Renal cortex interstitium (tissue), 15 donors: ENCODE measurements at places on chromosomes 5 and 9.

DNA sequence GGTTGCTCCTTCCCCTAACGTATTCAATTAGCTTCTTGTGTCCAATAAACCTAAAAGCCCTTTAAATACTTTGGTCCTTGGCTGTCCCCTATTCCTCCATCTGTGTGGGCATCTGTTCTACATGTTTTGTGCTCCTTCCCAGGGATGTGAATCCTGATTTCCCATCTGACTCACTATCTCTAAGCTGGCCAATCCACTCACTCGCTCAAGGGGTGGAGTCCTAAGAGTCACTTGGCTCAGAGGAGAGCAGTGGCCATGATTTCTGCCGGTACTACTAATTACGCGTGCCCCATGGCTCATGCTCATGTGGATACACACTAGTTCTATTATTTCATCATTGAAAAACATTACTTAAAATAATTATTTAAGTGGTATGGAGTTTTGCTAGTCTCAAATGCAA is 89.6 kb downstream of the TAF11L14 start:
- DNase-seq: no peak

DNA sequence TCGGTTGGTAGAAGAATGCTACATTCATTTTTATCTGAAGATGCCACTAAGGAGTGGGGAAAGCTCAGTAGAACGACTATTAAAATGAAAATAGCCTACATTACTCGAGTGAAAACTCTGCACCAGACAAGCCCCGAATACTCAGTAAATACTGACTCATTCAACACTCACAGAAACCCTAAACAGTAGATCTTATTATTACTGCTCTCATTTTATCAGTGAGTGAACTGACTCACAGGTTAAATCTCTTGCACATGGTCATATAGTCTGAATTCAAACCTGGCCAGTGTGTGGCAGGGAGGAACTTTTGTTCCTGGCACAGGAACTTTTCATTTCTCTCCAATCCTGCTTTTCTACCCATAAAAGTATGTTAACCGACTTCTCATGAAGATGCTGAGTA is 9.6 kb upstream of the PAPPA start:
- DNase-seq: no peak

DNA sequence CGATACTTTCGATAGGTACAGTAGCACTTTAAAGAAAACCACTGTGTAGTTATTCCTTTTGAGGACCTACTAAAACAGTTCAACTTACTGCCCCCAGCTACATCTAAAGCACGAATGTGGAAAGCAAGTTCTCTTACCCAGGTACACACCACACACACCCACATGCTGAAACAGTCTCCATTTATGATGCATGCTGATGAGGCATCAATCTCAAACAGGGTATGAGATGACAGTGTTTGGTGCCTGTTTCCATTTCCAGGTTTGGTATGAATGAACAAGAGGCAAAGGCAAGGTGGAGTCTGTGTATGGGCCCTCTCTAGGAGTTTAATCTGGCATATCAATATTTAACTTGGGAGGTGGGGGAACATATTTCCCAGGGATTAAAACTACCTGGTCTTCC is 13.9 kb downstream of the HMGXB3 start:
- no peak for DNase-seq

GRCh38 chr5:92401492-92401891 is 1018.4 kb upstream of the ARRDC3 start:
- DNase-seq: no peak

DNA sequence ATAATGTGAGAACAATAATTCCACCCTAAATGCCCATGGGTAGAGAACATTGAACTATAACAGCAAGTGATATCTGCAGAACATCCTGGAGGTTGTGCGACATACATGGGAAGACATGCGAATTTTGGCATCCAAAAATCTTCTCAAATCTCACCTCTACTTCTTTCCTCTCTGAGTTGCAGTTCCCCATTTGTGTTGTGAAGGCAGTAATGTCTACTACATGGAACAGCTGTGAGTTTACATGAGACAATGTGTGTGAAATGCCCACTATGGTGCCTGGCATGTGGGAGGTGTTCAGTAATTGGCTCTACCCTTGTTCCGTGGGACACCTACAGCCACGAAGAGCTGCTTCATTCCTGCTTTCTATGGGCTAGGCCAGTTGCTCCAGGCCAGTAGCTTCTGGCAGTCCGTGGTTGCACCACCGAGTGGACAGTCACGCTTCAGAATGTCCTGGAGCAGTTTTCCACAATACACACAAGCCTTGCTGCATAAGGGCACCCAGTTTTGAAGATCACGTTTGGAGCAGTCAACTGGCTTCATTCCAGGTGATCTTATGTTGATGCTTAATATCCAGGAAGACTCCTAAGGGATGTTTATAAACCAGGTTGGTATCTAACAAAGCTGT is 297.7 kb downstream of the DEPDC1B start:
- DNase-seq: no peak

GRCh38 chr5:96973532-96974401 is 37.9 kb downstream of the LNPEP start:
- DNase-seq: no peak

- DNase-seq: no peak
Measured at GRCh38 chr9:22990349-22990748, 543.7 kb downstream of the DMRTA1 start.

GRCh38 chr5:111752426-111752965 is 4.5 kb downstream of the NREP start:
- no peak for DNase-seq

GRCh38 chr5:105503950-105504349 is 1941.4 kb upstream of the NUDT12 start:
- DNase-seq: no peak

GRCh38 chr5:119478781-119479180 is 26.5 kb downstream of the HSD17B4 start:
- no peak for DNase-seq

DNA sequence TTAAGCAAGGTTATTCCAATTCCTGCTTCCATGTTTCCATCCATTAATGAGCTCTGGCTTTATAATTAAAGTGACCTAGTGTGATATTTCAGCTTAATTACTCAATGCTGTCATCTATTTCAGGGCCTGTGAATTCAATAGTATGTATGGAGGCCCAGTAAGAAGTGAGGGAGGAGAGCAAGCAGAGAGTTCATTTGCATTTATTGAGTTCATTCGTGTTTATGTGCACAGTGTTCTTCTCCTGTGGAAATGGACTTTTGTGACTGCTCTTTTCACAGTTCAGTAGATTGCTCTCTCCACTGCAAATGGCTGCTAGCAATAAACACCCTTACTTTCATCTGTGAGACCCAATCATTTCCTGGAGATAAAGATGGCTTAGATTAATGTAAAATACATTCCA is 130.9 kb downstream of the CEMIP2 start:
- DNase-seq: no peak

- no peak for DNase-seq
Measured at GRCh38 chr5:179860301-179860700, 1.7 kb upstream of the MRNIP start.

- DNase-seq: no peak
Measured at GRCh38 chr9:29555502-29555901, 1982.2 kb upstream of the C9orf72 start.

DNA sequence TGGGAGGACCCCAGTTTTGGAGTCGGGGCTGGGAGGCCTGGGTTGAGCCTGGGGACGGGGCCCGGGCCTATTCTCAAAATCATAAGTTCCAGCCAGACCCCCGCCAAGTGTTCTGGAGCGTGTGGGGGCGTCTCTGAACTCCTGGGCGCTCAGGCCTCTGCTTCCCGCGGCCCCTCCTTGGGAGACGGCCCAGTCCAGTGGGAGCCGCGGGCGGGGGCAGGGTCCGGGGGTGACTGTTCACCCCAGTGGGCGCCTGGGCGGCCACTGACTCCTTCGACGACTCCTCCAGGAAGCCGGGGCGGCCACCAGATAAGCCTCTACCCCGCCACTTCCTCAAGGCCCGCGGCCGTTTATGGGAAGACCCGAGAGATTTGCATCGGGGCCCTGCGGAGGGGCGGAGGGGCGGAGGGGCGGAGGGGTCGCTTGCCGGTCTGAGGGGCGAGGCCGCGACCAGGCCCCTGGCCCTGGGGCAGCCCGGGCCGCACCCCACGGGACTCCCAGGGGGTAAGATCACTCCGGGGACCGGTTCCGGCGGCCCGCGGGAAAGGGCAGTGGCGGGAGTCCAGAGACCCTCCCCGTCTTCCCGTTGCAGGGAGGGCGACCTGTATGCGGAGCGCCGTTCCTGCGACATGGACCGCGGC is 655 bp downstream of the TOR4A start:
- DNase-seq: no peak

GRCh38 chr5:154625031-154625430 is 130.1 kb upstream of the LARP1 start:
- DNase-seq: no peak

- DNase-seq: no peak
Measured at GRCh38 chr5:145324101-145324500, 511.0 kb downstream of the PRELID2 start.

- DNase-seq: no peak
Measured at GRCh38 chr9:124238546-124239140, 19.1 kb upstream of the NEK6 start.
